Activated naive CD4-positive, alpha-beta T cell treated with anti-CD3 and anti-CD28 coated beads, Interleukin-2, amount 50 U/mL, for 72 hours (primary cell): ENCODE measurements at places on chromosomes 1 and 21. TPM values are rescaled to one million over a fixed set of nuclear protein-coding genes. Genes with fewer than 3 reads are reported as not detected.

The EXTL1 gene
- total RNA-seq = not detected

GRCh38 chr1:115952547-115952946 is 23.8 kb upstream of the SLC22A15 start:
- no peak for DNase-seq

DNA sequence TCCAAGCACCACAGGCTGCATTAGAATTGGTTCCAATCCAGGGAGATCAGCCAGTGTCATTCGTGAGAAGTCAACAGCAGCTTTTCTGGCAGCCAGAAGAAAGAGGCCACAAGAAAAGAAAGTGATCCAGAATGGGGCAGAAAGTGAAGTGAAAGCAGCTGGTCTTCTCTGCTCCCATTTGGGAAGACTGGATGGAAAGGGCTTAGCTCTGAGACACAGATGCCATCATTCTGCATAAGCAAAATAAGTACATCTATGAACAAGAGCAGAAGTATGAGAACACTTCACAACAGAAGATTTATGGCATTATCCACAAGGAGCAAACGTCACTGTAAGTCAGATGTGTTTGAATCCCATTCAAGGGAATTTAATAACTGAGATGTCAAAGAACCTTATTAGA is 326.5 kb upstream of the ESRRG start:
- no peak for DNase-seq

DNA sequence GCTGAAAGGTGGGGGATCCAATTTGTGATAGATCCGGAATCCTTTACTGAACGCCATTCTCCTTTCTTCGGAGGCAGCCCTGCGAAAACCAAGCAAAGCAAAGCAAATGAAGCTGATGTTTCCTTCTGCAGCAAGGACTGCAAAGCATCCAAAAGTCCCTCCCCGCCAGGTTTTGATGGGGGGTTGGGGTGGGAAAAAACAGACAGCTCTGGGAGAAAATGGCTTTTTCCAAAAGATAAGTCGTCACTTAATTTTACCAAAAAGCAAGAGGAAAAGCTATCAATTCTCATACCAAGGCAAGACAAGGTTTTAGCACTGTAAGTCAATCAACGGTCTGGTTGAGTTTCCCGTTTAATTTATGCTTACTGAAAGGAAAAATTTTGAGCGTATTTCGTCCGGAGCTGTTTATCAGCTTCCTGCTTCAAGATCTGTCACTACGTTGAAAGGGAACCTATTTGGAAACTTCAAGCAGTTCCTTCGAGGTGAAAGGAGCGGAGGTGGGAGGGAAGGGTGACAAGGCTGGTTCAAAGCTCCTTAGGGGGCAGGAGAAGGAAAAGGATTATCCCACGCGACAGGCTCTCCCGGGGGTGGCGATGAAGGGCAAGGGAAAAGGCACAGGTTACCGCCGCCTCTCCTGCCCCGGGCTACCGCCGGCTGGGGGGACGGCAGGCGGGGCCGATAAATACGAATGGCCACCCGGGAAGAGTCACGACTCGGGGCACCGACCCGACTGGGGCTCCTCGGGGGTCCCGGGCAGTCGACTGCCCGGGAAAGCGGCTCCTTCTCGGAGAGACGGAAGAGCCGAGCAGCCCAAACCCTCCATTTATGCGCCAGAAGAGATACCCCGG is 750 bp downstream of the SYNJ1 start:
- DNase-seq = no peak

DNA sequence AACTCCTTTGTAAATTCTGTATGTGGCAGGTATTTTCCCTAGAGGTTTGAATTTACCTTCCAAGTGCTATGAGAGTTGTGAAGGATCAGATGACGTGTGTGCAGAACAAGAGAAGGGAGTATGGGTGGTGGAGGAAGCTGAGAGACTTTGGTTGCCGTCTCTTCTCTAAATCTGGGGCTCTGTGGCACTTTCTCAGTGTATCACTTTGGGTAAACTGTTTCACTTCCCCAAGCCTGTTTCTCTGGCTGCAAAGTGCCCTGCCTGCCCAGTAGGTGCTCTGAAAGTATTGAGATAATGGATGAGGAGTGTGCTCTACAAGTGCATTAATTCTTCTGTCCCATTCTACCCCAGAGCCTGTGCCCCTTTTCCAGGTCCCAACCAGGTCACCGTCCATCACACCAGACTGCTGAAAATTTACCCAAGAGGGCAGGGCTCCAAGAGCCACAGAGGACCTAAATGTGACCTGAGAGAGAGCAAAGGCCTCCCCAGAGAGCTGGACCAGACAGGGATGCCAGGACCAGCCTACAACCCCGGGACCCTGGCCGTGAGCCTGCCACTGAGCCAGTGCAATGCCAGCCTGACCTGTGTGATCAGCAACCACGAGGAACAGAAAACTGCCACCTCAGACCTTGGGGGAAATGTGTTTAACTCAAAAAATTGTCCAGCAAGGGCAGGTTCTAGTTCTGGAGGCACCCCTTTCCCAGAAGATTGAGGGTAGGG is 131.6 kb upstream of the ETV3 start:
- DNase-seq = no peak

GRCh38 chr1:87045761-87046304 is 131.4 kb downstream of the HS2ST1 start:
- no peak for DNase-seq

GRCh38 chr1:211828584-211829342 is 1.8 kb downstream of the LPGAT1 start:
- no peak for DNase-seq

The MDM4 gene
- total RNA-seq = 97.9 TPM

GRCh38 chr1:211965108-211965805 is 70.1 kb downstream of the INTS7 start:
- no peak for DNase-seq

The PCBP3 gene
- total RNA-seq = 26.3 TPM

- no peak for DNase-seq
Measured at GRCh38 chr1:53576866-53577760, 117.9 kb downstream of the DMRTB1 start.

The KRTAP10-10 gene
- total RNA-seq = not detected

The TMEM63A gene
- total RNA-seq = 67.8 TPM

The OVAAL gene
- not detected for total RNA-seq

DNA sequence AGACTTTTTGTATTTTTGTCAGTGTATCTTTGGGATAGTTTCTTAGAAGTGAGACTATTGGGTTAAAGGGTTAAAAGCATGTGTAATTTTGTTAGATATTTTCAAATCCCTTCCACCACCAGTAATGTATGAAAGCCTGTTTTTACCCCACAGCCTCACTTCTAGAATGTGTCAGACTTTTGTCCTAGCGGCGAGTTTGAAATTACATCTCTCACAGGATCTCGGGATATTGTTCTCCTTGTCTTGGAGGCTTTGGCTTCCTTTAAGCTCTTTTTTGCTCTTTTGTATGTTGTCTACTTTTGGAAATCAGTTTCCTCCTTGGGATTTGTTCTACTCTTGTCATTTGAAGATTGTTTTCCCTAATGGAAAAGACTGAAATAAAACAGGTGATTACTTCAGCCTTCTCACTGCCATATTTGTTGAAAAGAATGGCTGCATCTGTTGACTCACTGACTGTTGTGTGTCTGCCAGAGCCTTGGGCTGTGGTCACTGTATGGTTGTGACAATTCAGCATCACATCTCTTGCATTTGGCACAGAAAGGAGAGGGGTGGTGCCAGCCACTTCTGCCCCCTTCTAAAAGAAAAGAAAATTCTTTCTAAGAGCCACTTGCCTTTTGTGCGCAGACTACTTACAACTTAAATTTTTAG is 22.6 kb downstream of the ST3GAL3 start:
- DNase-seq = no peak

GRCh38 chr1:88376421-88376820 is 307.7 kb upstream of the PKN2 start:
- DNase-seq = no peak

The SLAMF8 gene
- 0.21 TPM for total RNA-seq

- DNase-seq = no peak
Measured at GRCh38 chr21:36927719-36928117, 38.8 kb downstream of the HLCS start.

The THEM5 gene
- not detected for total RNA-seq

The TCP10L gene
- 1.5 TPM for total RNA-seq

The RGS13 gene
- not detected for total RNA-seq

DNA sequence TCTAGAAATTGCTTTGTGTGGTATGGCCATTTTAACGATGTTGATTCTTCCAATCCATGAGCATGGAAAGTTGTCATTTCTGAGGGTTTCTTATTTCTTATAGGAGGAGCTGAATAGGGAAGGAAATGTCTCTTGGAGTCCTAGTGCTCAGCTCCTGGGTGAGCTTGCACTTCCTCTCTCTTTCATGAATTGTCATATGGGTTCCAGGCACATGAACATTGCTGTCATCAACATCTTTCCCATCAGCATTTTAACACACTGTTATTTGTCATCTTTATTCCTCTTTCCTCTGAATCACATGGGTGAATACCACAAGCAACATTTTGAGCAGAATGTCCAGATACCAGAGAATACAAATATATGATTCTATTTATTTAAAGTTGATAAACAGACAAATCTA is 23.4 kb downstream of the SLAMF6 start:
- no peak for DNase-seq

DNA sequence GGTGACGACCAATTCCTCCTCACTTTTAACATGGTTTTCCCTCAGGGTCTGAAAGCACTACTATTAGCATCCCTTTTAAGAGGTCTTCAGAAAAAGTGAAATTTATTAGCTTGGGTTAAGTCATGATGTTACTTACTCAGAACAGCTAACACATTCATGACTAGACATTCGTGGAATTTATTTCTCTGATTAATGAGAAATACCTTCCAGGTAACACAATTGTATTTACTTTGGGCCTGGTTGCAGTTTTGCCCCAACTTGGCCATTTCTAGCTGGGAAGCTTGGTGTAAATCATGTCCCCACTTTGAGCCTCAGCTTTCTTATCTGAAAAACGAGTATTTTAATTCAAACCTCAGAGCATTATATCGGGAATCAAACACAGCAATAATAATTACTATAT is 119.2 kb upstream of the SPATA6 start:
- DNase-seq = no peak

DNA sequence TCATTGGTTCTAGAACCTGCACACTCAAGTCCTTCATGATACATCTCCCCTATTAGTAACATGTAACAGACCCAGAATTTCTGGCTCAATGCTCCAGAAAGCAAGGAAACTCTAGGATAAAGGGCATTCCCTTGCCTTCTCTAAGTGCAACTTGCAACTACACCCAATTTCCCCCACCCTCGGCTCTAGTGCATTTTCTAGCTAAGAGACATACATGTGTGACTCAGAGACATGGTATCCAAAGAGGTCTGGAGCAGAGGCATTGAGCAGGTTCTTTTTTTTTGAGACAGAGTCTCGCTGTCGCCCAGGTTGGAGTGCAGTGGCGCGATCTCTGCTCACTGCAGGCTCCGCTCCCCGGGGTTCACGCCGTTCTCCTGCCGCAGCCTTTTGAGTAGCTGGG is 132.9 kb downstream of the ZC3H11B start:
- no peak for DNase-seq

The RBM11 gene
- total RNA-seq = 8.2 TPM
